ENCODE measurements at places on chromosomes 7 and 10.

GRCh38 chr7:37128327-37129034, 320.2 kb downstream of the ELMO1 start:
- DNase-seq = no peak

DNA sequence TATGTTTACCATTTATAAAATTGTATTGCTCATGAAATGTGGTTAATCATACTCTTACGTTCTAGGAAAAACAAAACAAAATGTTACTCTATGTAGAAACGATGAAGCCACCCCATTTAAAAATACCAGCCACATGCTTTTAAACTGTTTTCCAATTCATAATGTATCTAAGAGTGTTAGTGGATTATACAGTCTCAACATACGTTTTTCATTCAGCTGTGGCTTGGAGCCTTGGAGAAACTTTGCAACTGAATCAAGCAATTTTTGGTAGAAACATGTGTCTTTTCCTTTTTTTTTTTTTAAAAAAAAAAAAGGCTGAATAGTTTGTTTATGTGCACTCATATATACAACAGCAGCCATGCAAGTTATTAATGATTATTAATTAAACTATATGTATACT, 378.0 kb upstream of the SEMA3D start:
- DNase-seq = no peak

DNA sequence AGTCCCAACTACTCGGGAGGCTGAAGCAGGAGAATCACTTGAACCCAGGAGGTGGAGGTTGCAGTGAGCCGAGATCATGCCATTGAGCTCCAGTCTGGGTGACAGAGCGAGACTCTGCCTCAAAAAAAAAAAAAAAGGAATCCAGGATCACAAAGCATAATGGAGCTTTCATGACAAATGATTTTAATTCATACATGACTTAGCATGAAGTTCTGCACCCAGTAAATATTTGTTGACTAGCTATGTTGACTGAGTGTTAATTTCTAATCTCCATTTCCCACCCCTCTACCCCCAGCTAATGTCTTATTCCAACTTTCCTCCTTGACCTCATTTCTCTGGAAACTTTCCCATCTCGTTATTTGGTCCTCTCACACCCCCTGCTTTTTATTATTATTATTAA, 53.3 kb downstream of the ATOH7 start:
- no peak for DNase-seq

- no peak for DNase-seq
These were observed 83.0 kb downstream of the CTTNBP2 start for GRCh38 chr7:117790251-117790650.

DNA sequence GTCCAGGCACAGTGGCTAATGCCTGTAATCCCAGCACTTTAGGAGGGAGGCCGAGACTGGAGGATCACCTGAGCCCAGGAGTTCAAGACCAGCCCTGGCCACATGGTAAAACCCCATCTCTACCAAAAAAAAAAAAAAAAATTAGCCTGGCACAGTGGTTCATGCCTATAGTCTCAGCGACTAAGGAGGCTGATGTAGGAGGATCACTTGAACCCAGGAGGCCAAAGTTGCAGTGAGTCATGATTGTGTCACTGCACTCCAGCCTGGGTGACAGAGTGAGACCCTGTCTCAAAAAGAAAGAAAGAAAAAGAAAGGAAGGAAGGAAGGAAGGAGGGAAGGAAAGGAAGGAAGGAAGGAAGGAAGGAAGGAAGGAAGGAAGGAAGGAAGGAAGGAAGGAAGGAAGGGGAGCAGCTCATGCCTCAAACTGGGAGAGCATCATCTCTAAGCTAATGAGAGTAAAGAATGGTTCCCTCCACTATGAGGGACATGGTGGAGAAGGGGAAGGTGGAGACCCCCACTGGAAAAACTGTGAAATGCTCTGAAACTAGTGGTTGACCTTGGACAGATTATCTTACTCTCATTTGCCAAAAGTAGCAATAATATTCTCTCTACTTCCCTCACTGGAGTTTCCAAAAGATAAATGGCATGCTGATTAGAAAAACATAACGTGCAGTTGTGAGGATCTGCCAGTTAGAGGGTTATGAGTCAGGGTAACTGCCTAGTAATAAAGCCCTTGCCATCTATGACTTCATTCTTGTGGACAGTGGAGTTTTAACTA, 16.8 kb downstream of the GIMAP5 start:
- no peak for DNase-seq
